ENCODE measurements at places on chromosomes 4 and X.

GRCh38 chr4:176125063-176125462, 59.4 kb downstream of the WDR17 start:
- DNase-seq: no peak

GRCh38 chr4:84874619-84875018, 91.9 kb downstream of the WDFY3 start:
- DNase-seq: no peak

GRCh38 chr4:185018834-185019455, 655 bp downstream of the HELT start:
- no peak for DNase-seq

GRCh38 chrX:9355739-9356138, 109.1 kb upstream of the TBL1X start:
- no peak for DNase-seq

DNA sequence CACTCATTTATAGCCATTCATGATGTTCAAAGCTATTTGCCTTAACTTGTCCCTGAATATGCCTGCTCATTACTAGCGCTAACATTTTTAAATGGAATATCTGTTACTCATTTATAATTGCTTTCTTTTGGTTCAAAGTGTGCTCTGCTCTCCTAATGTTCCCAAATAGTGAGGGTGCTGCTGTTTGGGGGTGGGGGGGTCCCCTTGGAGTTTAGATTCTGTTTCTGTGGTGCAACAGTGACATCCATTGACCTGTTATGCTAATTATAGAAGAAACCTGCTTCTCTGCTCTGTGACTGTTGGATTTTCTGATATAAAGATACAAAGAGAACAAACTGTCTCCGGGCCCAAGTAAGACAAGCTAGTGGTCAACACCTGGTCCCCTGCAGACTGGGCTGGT, 222.4 kb downstream of the SHROOM3 start:
- no peak for DNase-seq

- no peak for DNase-seq
Measured at GRCh38 chr4:90458576-90458975, 331.4 kb downstream of the CCSER1 start.

DNA sequence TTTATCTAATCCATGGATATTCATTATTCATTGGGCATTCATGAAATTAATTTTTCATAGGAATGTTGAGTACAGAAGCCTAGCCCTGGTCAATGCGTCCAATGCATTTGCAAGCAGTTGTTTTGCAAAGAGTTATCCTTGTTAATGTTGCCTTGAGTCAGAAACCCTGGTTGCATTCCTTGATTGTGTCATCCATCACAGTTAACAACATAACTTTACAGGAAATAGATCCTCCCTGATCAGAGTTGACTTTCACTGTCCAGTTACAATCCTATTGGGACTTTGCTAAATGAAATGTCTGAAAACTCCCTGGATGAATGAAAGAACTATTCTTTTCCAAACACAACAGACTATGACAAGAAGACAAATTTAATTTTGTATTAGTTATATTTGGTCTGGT, 924.3 kb upstream of the SLIT2 start:
- no peak for DNase-seq

DNA sequence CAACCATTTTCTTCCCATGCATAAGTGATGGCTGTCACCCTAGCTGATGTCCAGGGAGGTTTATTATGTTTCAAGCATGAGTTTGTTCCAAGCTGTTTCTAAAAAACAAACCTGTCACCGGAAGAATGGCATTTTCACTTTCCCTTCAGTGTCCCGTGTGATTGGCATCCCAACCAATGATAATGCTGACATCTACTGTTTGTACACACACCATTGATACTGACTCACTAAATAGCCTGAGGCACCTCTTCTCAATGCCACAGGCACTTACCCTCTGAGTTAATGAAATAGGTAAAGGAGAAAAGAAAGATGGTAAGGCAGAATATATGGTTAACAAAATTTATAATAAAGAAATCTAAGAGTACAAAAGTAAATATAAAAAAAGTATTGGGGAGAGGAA, 23.1 kb upstream of the VCX2 start:
- DNase-seq: no peak

- no peak for DNase-seq
Measured at GRCh38 chr4:152784490-152785350, 5.0 kb downstream of the ARFIP1 start.

- DNase-seq: no peak
Measured at GRCh38 chr4:12050357-12050756, 621.7 kb upstream of the HS3ST1 start.

DNA sequence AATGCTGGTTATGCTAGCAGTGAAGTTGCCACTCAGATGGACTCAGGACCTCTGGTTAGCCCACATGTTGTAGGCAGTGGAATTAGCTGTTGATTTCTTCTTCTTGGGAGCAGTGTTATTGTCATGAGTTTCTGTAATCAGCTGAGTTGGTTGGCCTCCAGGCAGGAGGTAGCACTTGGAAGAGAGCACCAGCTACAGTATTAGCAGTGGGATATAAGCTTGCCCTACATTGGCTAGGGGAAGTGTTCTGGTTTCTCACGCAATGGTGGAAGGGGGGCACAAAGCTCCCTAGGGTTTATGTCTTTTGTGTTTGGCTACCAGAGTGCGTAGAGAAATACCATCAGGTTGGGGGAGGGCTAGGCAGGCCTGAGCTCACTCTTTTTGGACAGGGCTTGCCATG, 34.0 kb upstream of the UCP1 start:
- no peak for DNase-seq

- no peak for DNase-seq
Measured at GRCh38 chr4:160406263-160406825, 1303.5 kb downstream of the RAPGEF2 start.

GRCh38 chr4:43296946-43297528, 404.5 kb downstream of the GRXCR1 start:
- no peak for DNase-seq

DNA sequence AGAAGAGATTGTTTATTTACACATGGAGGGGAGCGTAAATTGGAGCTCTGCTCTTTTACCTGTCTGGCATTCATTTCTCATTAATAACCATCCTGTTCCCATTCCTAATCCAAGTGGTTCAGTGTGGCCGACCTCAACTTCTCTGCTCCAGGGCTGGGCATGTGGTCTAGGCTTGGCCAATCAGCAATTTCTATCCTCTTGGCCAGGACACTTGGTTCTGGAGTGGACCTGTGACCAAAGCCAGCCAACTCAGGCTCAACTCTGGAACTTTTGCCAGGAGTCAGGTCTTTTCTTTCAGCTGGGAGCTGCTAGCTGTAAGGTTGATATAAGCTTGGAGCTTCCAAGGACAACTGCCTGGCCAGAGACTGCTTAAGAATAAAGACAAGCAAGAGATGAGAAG, 15.6 kb upstream of the RASL11B start:
- no peak for DNase-seq

- no peak for DNase-seq
Measured at GRCh38 chrX:643911-644303, 13.3 kb downstream of the SHOX start.

DNA sequence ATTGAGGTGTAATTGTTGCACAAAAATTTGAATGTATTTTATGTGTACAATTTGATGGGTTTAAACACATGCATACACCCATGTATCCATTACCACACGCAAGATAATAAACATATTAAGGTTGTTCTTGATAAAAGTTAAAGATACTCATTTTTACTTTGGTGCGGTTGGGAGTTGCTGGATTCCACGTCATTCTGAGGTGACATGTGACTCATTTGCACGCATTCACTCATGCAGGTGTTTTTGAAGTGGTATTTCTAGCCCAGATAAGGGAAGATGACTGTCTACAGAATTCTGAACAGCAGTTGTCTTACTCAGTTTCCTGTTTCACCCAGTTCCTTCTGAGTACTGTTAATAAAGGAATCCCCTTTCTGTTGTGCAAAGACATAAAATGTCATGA, 142.0 kb downstream of the RTL3 start:
- DNase-seq: peak; percentile 7

- no peak for DNase-seq
Measured at GRCh38 chr4:168817370-168817769, 192.7 kb downstream of the CBR4 start.

DNA sequence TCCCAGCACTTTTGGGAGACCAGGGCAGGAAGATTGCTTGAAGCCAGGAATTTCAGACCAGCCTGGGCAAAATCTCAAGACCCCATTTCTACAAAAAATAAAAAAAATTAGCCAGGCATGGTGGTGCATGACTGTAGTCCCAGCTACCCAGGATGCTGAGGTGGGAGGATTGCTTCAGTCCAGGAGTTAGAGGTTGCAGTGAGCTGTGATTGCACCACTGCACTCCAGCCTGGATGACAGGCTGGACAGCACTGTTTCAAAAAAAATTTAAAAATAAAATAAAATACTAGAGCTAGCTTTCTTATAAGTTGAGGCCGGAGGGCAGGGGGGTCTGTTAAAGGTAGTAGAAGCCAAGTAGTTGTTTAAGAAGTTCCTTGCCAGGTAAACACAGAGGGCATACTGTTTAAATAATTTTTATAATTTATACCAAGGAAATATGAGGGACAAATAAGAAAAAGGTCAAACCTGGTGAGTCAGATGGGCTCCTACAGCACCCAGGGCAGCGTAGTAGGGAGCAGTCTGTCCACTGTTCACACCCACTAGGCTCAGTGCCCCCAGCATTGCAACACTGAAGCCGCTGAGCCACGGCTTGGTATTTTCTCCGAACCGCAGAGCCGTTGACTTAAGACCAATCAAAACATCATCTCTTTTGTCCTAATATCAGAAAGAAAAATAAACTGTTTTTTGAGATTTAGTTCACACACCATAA, 17.3 kb downstream of the COQ2 start:
- no peak for DNase-seq

DNA sequence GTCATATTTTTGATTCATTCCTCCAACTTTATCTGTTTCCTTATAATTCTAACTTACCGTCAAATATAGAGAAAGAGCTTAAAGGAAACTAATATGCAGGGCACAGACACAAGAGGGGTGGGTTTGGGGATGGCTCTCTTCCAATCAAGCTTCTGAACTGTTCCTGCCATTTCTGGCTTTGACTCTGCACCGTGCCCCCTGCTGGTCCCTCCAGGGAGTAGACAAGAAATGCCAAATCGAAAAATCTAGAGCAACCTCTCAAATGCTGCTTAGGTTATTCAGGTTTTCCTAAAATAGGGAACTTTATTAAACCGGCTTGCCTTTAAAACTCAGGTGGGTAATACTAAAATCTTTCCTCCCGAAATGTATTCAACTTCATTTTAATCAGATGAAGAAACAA, 39.8 kb upstream of the VCX3A start:
- no peak for DNase-seq

DNA sequence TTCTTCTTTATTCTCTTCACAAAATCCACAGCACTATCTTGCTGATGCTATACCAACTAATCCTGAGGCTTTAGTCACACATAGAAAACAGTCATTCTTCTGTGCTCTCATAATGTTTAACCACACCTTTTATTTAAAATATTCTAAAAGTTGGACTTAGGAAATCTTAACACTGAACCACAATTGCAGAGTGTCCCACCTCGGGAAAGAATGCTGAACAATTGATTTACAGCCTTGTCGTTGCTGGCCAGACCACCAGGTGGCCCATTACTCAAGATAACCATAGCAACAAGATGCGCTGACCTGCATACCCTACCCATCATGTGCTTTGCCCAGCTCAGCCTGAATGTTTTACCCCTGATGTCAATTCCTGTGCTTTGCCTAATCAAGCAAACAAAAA, 100.8 kb downstream of the ARSJ start:
- no peak for DNase-seq

- no peak for DNase-seq
Measured at GRCh38 chrX:135185795-135186443, 14.7 kb upstream of the CT55 start.

DNA sequence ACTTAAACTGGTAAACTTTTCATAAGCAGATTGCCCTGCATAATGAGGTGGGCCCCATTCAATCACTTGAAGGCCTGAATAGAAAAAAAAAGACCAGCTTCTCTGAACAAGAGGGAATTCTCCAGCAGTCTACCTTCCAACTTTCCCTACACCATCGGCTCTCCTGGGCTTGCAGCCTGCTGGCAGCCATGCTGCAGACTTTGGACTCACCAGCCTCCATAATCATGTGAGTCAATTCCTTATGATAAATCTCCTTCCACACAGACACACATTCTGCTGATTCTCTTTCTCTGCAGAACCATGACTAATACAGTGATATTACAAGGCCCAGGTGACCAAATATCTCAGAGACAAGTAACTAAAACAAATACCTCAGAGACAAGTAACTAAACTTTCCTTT, 113.8 kb upstream of the WDR17 start:
- no peak for DNase-seq

- DNase-seq: no peak
Measured at GRCh38 chr4:80097400-80098177, 24.6 kb upstream of the ANTXR2 start.

DNA sequence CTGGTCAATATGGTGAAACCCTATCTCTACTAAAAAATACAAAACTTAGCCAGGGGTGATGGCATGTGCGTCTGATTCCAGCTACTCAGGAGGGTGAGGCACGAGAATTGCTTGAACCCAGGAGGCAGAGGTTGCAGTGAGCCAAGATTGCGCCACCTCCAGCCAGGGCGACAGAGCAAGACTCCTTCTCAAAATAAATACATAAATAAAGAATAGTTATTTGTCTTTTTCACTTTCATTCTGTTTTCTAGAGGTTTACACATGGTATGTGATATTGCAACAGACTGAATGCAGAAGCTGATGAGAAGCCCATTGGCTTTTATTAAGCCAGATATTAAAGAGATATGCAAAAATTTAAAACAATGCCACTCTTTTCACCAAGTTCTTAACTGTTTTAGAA, 8.2 kb downstream of the KLHL15 start:
- no peak for DNase-seq

DNA sequence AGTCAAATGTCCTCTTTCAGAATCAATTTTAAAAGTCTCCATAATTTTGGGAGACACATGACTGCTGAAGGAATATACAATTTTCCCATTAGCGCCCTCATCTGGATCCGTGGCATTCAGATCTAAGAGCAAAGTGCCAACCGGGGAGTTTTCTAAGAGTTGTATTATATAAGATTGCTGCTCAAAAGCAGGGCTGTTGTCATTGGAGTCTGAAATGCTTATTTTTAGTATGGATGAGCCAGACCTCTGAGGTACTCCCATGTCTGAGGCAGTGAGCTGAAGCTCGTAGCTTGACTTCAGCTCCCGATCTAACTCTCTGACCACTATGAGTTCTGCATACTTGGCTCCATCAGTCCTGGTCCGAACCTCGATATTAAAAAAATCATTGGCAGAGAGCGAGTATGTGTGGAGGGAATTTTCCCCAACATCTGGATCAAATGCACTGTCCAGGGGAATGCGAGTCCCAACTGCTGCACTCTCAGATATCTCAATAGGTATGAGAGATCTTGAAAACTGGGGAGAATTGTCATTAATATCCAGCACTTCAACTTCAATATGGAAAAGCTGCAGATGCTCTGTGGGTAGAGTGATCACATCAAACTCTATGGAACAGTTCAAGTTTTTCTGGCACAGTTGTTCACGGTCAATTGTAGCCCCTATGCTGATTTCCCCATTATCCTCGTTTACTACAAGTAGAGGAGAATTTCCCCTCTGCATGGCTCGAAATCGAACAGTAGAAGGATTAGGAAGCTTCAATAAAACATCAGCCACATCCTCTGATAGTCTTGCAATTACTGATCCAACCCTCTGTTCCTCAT, 917 bp downstream of the PCDH18 start:
- DNase-seq: no peak
